Suprapubic skin (tissue), 4 donors: ENCODE measurements at places on chromosomes 13 and 19. TPM values are rescaled to one million over a fixed set of nuclear protein-coding genes. Genes with fewer than 3 reads are reported as not detected.

DNA sequence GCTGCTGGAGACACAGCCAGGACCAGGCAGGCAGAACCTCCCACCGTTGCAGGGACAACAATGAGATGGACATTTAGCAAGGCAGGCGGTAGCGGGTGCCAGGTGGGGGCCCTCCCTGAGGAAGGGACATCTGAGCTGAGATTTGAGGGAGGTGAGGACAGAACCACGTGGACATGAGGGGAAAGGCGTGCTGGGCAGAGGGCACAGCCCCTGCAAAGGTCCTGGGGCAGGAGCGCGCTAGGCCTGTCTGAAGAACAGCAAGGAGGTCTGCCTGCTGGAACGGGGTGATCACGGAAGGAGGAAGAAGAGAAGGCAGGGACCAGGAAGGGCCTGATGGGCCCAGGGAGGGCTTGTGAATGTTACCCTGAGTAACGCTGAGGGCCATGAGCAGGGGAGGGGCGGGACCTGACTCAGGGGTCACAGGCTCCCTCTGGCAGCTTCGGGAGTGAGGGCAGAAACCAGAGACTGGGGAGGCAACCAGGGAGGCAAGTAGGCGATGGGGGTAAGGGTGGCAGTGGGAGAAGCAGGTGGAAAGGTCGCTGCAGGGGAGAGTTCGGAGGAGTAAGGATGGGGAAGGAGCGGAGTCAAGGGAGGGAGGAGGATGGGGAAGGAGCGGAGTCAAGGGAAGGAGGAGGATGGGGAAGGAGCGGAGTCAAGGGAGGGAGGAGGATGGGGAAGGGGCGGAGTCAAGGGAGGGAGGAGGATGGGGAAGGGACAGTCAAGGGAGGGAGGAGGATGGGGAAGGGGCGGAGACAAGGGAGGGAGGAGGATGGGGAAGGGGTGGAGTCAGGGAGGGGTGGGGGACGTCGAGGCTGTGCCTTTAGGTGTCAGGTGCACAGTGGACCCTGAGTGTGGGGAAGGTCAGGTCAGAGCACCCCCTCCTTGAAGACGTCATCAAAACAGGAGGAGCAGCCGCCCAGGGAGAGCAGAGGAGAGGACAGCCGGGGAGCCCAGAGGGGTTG is 15.7 kb upstream of the B3GNT3 start:
- no peak for DNase-seq

DNA sequence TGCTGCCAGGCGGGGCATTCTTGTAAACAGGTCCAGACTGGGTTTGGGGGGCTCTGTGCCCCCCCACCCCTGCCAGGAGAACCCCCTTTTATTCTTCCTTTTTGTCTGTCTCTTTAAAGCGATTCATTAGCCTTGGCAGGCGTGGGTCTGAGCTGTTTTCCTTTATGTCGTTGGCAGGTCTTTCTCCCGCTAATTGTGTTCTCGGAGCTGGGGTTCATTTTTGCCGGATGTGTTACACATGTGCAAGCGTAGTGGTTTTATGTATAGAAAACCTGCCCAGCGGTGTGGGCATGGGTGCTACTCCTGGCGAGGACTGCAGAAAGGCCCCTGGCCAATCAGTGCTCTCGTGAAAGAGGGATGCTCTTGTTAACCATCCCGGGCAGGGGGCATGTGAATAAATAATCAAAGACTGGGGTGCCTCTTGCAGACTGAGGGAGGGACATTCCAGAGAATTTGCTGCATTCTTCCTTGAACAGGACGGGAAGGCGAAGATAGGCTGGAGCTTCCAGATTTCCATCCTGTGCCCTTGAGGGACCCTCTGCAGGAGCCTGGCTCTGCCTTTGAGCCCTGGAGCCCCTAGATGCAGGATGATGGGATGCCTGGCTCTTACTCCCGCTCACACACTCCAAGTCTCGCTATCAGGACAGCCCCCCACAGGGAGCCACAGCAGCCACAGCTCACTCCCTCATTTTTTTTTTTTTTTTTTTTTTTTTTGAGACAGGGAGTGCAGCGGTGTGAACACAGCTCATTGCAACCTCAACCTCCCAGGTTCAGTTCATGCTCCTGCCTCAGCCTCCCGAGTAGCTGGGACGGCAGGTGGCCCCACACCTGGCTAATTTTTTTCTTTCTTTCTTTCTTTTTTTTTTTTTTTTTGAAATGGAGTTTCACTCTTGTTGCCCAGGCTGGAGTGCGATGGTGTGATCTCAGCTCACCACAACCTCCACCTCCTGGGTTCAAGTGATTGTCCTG is 14.1 kb downstream of the CARM1 start:
- DNase-seq: no peak

DNA sequence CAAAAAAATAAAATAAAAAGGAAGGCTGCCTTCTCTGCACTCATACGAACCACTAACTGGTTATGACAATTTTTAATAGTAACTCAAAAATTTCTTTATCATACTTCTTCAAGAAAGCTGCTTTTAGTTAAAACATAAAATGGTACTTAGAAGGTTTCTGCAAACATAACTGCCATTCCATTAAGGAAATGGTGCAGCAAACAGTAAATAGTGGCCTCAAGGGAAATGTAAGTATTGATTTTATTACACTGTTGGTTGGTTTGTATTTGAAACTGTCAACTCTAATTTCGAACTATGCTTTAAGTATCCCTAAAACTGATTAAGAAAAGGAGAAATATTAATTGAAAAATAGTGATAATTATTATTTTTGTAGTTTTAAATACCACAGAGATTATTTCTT is 278.0 kb downstream of the DACH1 start:
- no peak for DNase-seq

DNA sequence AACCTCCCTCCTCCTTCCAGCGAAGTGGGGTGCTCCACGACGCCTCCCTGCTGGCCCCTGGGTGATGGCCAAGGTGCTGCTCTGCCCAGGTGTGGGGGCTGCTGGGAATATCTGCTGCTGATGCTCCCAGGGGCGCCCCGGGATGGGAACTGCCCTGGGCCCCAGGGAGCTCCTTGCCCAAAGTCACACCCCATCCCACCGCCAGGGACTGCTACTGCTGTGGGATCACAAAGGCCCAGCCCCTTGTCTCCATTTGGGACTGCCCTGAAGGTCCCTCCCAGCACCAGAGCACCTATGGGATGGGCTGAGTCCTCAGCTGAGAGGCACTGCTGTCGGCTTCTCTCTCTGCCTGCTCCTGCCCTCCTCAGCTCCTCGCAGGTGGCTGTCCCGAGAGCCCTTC is 19.0 kb downstream of the CHST8 start:
- DNase-seq: peak; percentile 69

GRCh38 chr13:110136660-110137585 is 170.0 kb downstream of the COL4A1 start:
- no peak for DNase-seq

DNA sequence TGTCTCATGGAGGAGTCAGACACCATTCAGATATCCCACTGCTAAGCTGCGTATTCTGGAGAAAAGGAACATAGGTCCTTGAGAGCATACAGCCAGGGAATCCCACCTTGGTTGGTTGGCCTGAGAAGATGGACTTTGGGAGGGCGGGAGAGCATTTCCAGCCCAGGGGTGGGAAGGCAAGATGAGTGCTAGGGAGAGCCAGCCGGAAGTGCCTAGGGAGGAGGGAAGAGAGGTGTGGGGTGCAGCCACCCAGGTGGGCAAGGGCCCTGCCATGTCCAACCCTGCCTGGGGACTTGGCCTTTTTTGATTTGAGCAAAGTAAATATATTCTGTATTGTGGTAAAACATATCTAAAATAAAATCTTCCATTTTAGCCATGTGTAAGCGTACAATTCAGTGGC is 19.7 kb downstream of the SIAH3 start:
- DNase-seq: no peak

DNA sequence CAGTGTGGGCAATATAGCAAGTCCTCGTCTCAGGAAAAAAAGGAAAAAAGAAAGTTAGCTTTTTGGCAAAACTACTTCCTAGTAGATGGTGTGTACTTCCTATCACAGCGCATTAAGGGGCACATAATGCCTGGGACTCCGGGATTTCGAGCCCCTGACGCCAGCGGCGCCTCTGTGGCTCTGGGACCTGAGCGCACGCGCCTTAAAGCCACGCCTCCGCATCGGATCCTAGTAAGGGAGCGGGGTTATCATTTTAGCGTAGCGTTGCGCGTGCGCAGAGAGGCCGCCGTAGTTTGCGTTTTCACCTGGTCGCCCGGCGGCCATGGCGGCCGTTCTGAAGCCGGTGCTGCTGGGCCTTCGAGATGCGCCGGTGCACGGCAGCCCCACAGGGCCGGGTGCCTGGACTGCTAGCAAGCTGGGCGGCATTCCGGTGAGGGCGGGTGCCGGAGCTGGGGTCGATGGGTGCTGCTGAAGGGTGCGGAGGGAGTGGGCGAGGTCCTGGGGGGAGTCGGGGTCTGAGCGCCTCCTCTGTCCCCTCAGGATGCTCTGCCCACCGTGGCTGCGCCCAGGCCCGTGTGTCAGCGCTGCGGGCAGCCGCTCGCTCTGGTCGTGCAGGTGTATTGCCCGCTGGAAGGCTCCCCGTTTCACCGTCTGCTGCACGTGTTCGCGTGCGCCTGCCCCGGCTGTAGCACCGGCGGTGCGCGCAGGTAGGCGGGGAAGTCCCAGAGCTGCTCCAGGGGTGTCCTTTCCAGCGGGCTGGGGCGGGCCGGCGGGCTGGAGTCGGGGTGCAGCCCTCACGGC is at the start of gene PDCD2L:
Gene PDCD2L (plus strand): TSS at position 291 of the 801 bp plus-strand sequence. CDS start 32 bp downstream, at position 323.
- peak; percentile 94 for DNase-seq

GRCh38 chr19:33134571-33135041 is 2.7 kb downstream of the WDR88 start:
- DNase-seq: no peak

- DNase-seq: no peak
Observed at GRCh38 chr13:20810808-20811207, 37.0 kb upstream of the EEF1AKMT1 start.

GRCh38 chr13:113404723-113405471 is 41.0 kb upstream of the GRTP1 start:
- DNase-seq: peak; percentile 46

Gene SH2D3A
- 77.2 TPM for total RNA-seq

Gene HIF3A
- 6.6 TPM for total RNA-seq

GRCh38 chr19:13864667-13865570 is 12.0 kb upstream of the NANOS3 start:
- no peak for DNase-seq

GRCh38 chr13:99421758-99422585 is 79.3 kb upstream of the TM9SF2 start:
- DNase-seq: peak; percentile 21

DNA sequence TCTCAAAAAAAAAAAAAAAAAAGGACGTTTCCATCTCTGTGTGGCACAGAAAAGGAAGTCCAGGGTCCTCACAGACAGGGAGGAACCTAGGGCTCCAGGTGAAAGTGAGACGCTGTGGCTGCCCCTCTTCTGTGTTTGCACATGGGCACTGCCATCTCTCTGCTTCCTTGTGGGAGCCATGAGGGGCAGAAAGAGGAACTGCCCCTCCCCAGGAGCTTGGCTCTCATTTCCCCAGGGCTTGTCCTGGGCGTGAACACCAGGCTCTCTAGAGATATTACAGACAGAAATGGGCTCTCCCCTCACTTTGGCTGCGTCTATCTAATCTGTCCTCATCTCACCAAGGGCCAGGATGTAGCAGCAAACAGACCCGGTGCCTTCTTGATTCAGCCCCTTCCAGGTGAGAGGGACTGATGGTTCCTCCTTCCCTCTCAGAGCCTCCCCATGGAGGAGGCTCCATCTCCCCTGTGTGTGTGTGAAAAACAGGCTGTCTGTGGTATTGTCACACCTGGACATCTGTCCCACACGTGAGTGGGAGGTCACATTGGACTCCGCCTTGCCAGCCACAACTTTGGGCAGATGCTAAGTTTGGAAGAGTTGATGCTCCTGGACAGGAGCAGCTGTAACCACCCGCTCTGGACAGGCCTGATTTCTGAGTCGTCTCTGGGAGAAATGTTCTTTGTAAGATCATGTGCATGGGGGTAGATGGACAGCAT is 840 bp upstream of the LILRA4 start:
- DNase-seq: no peak

- no peak for DNase-seq
Observed at GRCh38 chr13:46683676-46684260, 113.2 kb downstream of the ESD start.

DNA sequence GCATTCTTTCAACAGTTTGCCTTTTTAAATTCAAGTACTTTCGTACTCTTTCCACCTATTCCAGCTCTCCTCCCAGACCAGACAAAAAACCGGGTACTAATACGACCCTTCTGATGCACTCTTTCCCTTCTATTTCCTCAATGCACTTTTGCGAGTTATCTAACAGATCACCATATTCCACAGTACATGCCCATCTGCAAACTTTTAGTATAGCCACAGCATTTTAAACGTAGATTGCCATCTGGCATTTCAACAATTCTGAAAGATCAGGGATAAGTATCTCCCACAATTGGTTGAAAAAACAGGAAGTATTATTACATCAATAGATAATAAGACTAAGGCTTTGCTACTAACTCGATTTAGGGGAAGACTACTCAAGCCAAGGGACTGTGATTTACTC is 31.5 kb downstream of the RBM26 start:
- no peak for DNase-seq

Gene OR10H1
- total RNA-seq: not detected

DNA sequence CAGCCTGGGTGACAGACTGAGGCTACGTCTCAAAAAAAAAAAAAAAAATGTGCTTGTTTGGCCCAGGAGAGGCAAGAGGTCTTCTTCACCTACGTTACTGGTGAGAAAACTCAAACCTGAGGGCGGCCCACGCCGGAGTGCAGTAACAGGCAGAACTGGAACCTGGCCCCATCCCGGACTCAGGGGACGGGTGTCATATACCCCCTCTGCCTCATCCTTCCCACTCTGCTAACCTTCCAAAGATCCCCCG is 414 bp upstream of the ADAT3 start:
- no peak for DNase-seq

- no peak for DNase-seq
Observed at GRCh38 chr19:49453757-49454240, 774 bp downstream of the ALDH16A1 start.

DNA sequence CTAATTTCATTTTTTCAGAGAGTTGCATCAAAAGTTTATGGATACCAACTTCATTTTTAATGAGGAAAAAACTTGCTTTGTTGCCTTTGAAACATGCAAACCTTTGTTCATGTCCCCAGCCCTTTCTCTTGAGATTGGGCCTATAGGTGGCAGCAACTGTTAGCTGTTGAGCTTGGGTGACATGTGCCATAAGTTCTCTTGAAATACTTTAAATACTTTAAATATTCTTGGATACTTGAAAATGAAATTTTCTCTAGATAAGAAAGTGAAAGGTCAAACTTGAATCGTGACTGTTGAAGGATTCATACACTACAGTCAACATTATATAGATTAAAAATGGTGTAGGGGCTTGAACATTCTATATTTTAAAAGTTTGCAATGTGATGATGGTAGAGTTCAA is 294.9 kb downstream of the NDFIP2 start:
- DNase-seq: no peak

Gene ZNF492
- total RNA-seq: 1.0 TPM

Gene IZUMO2
- total RNA-seq: not detected

- no peak for DNase-seq
Observed at GRCh38 chr13:31092646-31093045, 69.1 kb downstream of the HSPH1 start.

- no peak for DNase-seq
Observed at GRCh38 chr19:8158411-8159074, 9.2 kb upstream of the FBN3 start.

Gene ZNF528
- 13.5 TPM for total RNA-seq

Gene MUC16
- 0.38 TPM for total RNA-seq

Gene GPR183
- 5.1 TPM for total RNA-seq

Gene LHB
- total RNA-seq: not detected

- no peak for DNase-seq
Observed at GRCh38 chr13:24165746-24166145, 5.2 kb downstream of the SPATA13 start.

Gene TRPM4
- 87.6 TPM for total RNA-seq

Gene COG3
- 30.8 TPM for total RNA-seq
